ENCODE measurements at places on chromosomes 5 and 9. TPM values are rescaled to one million over a fixed set of nuclear protein-coding genes. Genes with fewer than 3 reads are reported as not detected.

DNA sequence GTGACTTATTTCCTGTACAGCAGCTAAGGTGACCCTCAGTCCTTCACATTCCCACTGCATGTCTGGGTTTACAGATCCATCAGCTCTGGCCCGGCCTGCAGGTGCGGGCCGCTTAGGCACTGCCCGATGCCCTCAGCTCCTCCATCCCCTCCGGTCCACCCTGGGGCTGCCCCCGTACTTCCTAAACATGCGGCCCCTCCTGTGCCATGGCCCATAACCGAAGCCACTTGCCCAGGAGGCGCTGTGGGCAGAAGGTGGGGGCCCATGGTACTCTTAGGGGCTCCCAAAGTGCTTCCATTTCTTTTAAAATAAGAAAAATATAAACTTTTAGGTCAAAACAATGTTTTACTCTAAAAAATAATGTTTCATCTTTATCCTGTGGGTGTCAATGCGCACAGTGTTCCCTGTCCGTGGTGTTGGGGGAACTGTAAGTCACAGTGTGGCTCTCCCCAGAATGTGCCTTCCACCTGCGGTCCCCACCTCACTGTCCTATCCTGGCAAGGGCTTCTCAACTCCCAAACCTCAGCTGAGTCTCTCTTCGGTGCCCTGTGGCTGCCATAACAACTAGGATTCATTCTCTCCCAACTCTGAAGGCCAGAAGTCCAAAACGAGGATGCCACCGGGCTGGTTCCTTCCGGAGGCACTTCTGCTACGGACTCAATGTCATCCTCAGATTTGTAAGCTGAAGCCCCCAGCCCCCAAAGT, 132.7 kb upstream of the LPCAT1 start:
- DNase-seq: no peak

Gene FBXL7
- total RNA-seq: 12.3 TPM

Gene CHSY3
- total RNA-seq: 0.96 TPM

GRCh38 chr5:138789771-138790242, 36.6 kb downstream of the CTNNA1 start:
- no peak for DNase-seq

Gene SNCB
- total RNA-seq: not detected

Gene FBP2
- 0.29 TPM for total RNA-seq

DNA sequence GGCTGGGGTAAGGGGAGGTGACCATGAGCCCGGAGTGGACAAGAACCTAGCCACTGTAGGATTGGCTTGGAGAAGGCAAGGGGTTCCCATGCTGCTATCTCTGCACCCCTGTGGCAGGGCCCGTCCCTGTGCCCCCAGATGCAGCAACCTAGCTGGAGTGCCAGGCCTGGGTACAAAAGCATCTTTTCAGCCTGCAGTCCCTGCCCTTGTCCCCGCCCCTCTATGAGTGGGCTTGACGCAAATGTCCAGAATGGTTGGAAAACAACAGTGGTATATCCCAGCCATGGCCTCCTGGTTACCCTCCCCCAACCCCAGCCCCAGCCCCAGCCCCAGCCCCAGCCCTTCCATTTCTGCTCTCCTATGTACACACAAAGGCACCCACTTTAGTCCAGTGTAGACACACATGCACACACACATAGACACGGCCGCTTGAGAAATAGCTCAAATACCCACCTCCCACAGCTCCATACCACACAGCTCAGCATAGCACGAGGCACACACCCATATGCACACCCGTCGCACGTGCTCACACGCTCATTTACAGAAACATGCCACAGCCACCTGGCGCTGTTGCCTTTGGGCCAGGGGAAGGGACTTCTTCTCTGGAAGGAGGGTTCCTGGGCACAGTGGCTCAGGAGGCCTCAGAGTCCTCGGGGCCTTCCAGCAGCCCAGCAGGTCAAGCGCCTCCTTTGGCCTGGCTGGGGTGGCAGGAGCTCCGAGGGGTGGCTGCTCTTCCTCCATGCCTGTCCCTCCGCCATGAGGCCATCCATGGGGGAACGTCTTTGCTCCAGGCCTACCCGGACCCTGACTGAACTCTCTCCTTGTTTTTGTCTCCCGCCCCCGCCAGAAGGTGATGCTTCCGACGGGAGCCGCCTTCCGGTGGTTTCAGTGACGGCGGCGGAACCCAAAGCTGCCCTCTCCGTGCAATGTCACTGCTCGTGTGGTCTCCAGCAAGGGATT, 34.1 kb downstream of the CXXC5 start:
- DNase-seq: no peak

DNA sequence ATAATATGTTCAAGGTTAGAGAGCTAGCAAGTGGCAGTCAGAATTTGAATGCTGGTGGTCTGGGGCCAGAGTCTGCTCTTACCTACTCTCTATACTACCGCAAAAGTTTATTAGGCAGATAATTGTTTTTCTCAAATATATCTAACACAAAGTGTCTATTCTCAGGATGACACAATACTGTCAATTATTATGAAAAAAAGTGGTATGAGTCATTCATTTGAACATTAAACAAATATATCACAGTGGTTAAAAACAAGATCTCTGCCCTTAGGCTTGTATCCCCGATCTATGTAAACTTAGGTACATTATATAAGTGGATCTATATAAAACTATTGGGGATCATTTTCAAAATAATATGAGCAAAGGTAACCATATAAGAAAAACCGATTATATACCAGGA, 354.9 kb downstream of the CETN3 start:
- no peak for DNase-seq

Data from ureter (tissue), 1 donor.